HCEC 1CT (cell line): ENCODE measurements at places on chromosomes 7 and 10.

DNA sequence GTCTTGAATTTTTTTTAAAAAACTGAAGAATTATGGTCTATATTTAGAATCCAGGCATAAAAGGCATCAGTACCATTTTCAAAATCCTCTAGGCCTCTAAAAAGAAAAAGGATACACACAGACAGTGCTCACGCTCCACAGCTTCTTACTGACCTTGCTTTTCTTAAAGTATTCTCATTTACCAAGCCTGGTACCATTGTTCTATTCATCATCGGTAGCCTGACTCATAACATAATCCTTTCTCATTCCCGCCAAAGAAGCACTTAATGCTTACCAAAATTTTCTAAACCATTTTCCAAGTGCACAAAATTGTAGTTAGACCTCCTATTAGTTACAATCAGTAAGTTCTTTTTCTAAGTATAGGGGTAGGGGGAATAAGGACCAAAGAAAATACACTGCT is 54.6 kb downstream of the ATE1 start:
- peak; percentile 11 for DNase-seq

- DNase-seq: no peak
These were observed 10.0 kb upstream of the EMX2 start for GRCh38 chr10:117532451-117533107.

GRCh38 chr7:154744256-154744860 is 258.6 kb downstream of the PAXIP1 start:
- DNase-seq: no peak

GRCh38 chr10:119686465-119687191 is 35.4 kb downstream of the BAG3 start:
- peak; percentile 89 for DNase-seq

- no peak for DNase-seq
These were observed 88.8 kb upstream of the TNS3 start for GRCh38 chr7:47670729-47671128.

DNA sequence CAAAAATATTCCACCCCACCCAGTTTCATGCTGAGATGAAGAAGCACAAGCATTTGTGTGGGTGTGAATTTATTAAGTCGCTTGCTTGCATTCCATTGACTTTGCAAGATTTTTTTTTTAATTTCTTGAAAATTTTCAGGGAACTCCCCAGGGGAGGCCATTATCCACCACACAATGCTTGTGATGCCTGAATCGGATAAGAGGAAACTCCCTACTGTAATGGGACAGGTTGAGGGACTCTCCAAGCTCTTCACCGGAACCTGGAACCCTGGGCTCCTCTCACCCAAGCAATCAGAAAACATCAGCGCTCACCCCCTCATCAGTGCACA is 153.6 kb upstream of the ZMIZ1 start:
- DNase-seq: no peak

DNA sequence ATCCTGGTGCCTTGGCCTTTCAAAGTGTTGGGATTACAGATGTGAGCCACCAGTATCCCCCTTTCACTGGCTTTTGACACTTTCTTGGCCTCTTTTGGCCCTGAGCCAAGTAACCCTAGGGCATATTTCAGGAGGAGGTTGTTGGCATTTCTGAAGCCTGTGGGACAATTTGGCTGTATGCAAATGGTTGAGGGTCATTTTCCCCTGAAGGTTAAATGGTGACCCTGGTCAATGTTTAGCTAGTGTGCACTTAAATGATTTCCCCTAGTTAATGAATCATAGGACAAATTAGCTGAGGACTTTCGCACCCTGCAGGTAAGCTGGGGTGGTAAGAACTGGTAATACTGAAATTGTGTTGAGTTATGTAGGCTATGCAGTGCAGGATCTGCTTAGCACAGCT is 660.5 kb downstream of the LRMDA start:
- DNase-seq: no peak

GRCh38 chr10:59557052-59557451 is 152.6 kb downstream of the SLC16A9 start:
- DNase-seq: no peak

DNA sequence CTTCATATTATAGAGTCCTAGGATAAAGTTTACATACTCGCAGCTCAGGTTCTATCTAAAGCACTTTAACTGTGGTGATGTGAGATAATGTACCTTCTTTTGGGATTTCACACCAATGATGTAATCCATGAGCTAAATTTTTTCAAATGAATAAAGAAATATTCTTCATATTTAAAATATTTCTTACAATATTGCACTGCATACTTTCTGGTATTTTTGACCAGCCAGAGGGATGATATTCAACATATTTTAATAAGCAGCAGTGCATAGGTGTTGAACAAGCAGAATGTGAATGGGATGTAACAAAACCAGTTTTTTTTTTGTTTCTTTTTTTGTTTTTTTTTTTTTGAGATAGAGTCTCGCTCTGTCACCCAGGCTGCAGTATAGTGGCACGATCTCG is 73.2 kb upstream of the TRIM24 start:
- no peak for DNase-seq

GRCh38 chr7:117279203-117279602 is 43.7 kb downstream of the WNT2 start:
- no peak for DNase-seq

- DNase-seq: peak; percentile 23
These were observed 81.3 kb downstream of the VWDE start for GRCh38 chr7:12322284-12322902.

DNA sequence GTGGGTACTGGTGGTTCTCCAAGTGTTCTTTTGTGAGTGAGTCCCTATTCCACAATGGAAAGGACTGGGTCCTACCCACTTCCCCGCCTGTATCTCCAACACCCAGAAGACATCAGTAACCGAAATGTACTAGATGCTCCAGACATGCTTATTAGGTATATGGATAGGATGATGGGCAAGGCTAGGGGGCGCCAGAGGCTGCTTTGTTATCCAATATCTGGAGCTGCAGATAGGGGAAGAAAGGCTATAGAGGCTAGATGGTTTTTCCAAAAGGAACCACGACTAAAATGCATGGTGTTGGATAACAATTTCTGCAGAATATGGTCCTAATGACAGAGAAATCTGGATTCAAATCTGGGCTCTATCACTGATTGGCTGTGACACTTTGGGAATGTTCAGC is 56.2 kb upstream of the TM9SF3 start:
- DNase-seq: peak; percentile 53

GRCh38 chr10:493391-494148 is 195.9 kb downstream of the DIP2C start:
- no peak for DNase-seq

GRCh38 chr7:135991906-135992305 is 14.7 kb upstream of the MTPN start:
- no peak for DNase-seq

- no peak for DNase-seq
These were observed 63.4 kb upstream of the SYPL1 start for GRCh38 chr7:106175507-106175906.

DNA sequence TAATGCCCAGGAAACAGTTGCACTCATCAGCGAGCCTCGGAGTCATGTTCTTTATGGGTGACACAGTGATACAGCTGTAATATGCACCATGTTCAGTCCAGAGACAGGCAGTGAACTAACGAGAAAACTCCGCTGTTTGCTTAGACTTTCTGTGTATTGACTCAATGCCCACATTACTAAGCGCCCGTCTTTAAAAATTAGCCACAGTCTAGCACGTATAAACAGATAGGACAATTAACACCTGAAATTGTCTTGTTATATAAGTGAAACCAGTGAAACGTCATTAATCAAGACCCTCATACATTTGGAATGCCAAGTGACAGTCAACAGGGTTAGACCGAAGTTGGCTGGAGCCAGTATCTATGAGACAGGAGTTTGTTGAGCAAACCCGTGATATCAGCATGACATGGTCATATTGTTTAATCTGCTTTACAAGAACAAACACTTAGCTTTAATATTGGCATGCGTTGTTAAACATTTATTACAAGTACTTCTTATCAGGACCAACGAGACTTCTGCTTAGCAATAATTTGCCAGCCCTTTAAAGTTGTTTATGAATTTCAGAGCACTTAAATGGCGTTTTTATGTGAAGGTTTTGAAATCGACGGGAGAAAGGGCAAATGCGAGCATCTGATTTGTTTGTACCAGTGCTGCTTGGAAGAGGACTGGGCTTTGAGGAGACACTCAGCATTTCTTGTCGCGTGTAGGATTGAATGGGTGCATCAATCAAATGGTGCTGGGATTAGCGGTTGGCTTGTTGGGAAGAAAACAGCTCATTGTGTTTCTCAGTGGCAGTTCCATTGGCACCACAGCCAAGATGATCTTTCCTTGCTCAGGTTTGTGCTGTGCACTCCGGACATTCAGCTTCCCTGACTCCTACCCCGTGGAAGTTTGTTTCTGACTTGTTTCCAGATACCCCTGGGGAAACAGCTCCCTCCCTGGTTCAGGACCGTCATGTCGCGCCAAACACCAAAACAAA is 56.3 kb downstream of the CAMK1D start:
- no peak for DNase-seq

DNA sequence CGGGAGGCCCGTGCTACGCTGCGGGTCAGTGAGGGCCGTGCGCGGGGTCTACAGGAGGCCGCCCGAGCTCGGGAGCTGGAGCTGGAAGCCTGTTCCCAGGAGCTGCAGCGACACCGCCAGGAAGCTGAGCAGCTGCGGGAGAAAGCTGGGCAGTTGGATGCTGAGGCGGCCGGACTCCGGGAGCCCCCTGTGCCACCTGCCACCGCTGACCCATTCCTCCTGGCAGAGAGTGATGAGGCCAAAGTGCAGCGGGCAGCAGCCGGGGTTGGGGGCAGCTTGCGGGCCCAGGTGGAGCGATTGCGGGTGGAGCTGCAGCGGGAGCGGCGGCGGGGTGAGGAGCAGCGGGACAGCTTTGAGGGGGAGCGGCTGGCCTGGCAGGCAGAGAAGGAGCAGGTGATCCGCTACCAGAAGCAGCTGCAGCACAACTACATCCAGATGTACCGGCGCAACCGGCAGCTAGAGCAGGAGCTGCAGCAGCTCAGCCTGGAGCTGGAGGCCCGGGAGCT is 7.0 kb downstream of the LZTS2 start:
- peak; percentile 28 for DNase-seq

GRCh38 chr7:38367301-38367890 is 94.0 kb upstream of the TARP start:
- no peak for DNase-seq

DNA sequence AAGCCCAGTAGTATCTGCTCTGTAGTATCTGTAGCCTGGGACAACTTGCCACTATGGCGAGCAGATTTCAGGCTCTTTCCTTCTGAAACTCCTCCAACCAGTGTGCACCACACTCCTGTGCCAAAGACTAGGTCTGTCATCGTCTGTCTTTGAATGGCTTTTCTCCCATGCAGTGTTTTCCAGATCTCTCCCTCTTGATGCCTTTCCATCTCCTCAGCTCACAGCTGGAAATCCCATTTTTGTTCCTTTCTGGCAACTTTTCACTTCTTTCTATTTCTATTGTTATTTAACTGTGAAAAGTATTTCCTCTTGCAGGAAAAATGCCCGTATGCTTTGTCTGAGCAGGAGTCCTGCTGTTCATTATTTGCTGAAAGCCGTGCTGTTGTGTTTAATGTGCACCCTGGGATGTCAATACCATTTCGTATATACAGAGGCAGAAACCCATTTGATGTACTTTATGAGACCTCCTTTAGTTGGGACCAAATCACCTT is 373.7 kb downstream of the PHTF2 start:
- no peak for DNase-seq

DNA sequence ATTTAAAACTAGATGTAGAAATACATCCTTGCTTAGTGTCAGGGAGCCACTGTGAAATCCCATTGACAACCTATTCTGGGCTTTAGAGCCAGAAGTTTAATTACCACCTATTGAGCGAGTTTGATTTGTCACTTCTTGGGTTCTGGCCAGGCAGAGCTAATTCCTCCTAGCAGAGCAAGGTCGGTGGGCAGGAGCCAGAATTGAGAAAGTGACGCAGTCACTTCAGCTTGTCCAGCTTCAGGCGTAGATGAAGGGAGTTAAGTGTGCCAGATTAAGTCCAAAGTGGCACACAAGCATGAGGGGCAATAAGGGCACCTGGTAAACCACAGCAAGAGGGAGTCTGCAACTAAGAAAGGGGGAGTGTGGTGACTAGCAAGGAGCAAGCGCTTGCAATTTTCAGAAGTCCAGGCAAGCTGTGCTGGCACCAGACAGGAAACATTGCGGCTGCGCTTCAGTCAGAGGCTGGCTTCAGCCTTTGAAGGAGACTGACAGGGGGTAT is 119.4 kb downstream of the ST7 start:
- DNase-seq: peak; percentile 8

DNA sequence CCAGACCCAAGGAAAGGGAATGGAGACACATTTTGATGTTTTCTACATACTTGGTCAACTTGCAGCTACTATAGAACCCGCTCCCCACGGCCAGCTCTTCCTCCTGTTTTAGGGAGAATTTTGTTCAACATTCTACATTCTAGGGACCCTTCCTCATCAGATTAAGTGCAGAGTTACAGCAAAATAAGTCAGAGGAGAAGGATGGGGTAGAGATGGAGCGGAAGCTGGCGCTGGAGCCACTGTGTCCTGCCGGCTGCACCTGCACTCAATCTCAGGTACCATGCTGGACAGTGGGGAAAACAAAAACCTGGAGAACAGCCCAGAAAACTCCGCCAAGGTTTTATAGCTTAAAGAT is 79.4 kb upstream of the EN2 start:
- no peak for DNase-seq

DNA sequence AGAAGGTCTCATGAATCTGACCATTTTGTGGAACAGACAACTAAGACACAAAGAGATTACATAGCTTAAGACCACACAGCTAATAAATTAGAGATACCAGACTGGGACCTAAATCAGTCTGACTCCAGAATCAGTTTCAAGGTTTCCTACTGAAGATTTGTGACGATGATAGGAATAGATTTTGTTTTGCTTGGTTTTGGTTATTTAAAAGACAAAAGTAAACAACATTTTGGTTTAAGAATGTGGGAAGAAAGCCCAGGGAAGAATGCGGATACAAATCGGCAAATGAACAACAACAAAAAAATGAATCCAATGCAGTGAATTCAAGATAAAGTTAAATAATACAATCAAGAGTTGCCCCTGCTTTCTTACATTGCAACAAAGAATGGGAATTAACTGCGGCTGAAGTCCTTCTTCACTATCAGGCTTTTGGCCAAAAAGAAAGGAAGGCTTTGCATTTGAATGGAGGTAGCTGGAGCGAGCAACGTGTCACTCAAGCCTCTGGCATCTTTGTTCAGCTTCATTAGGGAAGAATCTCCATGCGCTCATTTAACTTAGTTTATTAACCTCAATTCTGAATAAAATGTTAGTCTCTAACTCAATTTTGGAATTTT is 210.8 kb downstream of the ADAM12 start:
- DNase-seq: no peak

DNA sequence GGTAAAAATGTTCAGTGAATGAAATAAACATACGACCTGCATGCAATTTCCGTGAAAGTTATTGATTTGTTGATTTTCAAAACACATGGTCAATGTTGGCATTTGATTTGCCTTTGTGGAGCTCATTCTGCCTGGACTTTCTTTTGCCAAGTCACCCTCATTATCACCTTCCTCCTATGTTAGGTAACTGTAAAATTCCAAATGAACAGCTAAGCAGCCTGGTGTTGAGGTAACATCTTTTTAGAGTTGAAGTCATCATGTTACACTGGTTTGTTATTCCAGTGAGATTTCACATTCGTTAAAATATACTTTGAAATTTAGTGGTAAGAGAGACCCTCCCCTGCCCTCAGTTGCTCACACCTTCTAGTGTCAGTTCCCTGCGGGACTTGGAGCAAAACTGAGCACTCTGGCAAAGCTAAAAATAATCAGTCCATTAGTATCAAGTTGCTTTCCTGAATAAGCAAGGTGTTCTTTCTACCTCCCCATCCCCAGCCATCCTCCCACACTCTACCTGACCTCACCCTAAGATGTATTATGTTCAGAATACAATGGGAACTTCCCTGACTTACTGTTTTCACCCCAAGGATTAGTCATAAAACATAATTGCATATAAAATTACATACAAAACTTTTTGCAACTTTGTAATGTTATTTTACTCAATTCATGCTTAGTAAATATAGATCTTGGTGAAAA is 283.3 kb upstream of the SEMA3A start:
- DNase-seq: no peak
